ENCODE measurements at places on chromosomes 7 and 10.

GRCh38 chr7:48376263-48376662 lies 205.0 kb downstream of the ABCA13 start:
- no peak for DNase-seq

- DNase-seq = no peak
Observed at GRCh38 chr7:103141753-103142404, 7.0 kb downstream of the NAPEPLD start.

DNA sequence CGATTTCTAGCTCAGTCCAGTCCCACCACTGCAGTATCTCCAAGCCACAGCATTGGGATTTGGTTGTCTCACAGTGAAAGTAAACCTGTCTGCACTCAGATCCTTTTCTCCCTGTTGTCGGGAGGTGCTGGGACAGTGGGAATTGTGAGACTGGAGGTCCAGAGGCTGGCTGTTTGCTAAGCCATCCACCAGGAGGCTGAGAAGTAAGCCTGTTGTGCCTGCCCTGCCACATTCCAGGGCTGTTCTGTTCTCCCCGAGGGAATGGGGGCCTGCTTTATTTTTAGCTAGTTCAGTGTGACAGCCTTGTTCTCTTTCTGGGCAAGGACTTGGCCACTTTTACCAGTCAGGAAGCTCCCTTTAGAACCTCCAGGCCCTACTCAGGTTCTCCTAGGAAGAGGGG lies 54.9 kb downstream of the HK1 start:
- DNase-seq = no peak

GRCh38 chr7:120785095-120785494 lies 72.8 kb downstream of the TSPAN12 start:
- DNase-seq = no peak

DNA sequence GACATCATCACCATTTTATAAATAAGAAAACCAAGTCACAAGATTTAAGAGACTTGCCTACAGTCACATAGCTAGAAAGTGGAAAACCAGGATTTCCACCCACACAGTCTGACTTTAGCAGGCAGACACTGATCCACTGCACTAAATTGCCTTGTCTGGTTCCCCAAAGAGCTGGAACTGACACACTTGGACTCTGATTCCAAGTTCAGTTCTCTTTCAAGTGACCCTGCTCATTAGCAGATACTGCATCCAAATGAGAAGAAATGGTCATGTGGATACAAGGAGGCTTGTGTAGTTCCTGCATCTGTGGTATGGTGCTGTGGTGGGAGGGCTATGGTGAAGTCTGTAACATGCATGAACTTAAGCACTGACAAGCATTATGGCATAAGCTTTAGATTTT lies 180.1 kb upstream of the MKLN1 start:
- DNase-seq = no peak

- DNase-seq = no peak
Observed at GRCh38 chr10:5424751-5425150, 12.4 kb downstream of the NET1 start.

DNA sequence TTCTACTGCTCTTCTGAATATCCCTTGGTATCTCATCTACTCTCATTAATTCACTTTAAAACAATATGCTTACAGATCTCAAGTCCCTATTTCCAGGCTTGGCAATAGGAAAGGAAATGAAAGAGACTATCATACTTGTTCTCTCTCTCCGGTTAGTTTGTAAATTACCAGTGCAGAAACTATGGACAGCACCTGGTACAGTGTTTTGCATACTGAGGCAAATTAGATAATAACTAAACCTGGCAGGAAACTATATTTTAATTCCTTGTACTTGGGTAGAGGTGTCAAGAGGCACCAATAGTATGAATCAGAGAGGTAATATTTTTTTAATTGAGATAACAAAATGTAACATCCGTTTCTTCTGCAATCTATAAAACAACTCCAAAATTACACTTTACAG lies 97.7 kb upstream of the TMEM196 start:
- DNase-seq = no peak

- DNase-seq = no peak
Observed at GRCh38 chr10:22702348-22702747, 12.0 kb downstream of the PIP4K2A start.
